IMR-90 (cell line): ENCODE measurements at places on chromosomes 2 and 18. TPM values are rescaled to one million over a fixed set of nuclear protein-coding genes. Genes with fewer than 3 reads are reported as not detected.

DNA sequence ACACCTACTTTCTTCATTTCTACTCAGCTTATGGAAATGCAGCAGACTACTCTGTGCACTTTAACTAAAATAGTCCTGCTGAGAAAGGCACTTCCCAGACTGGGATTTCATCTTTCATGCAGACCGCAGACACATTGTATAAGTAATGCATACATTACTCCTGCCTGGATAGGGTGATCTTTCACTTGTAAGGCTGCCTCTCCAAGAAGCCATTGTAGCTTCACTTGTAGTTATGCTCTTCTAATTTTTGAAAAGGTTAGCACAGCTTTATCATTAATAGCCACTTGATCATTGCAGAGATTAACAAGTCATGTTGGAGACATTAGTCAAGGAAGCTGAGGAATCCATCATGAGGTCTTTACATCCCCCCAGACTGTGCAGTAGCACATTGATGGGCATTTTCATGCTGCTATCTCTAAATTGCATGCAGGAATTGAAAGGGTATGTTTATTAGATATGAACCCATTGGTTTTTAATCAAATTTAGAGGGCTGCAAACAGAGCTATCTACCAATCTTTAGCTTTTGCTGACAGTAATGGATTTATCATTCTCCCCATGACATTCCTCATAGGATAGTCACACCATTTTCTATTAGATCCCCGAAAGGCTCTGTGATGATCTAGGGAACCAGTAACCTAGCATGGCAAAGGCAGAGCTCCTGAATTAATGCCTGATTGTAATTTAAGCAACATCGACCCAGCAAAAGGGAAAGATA lies 1074.7 kb upstream of the NXPH2 start:
- H3K36me3 ChIP-seq: no peaks in the 10 kb centered on the region
- no peak overlapping the region for H3K27ac ChIP-seq
- no peak for DNase-seq
- no peaks in the 10 kb centered on the region for H3K27me3 ChIP-seq

DNA sequence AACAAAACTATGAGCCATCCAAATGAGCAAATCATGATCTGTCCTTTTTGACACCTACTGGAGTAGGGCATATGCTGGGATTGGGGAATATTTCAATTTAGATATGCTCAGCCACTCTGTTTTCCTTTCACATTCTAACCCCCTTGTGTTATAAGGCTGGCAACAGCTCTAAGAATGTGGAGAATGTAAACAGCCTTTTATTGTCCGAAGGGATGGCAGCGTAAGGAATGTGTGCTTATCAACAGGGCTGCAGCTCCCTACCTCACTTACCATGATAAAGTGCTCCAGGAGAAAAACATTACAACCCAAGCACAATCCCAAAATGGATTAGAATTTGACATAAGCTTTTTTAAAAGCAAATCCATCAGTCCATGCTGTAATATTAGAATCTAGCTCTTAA lies 2.2 kb downstream of the NXPH2 start:
- peaks cover 28% of the 10 kb centered on the region for H3K27me3 ChIP-seq
- H3K27ac ChIP-seq: no peak overlapping the region
- H3K4me3 ChIP-seq: no peak overlapping the region
- peak; percentile 1 for DNase-seq
- no peaks in the 10 kb centered on the region for H3K4me1 ChIP-seq

DNA sequence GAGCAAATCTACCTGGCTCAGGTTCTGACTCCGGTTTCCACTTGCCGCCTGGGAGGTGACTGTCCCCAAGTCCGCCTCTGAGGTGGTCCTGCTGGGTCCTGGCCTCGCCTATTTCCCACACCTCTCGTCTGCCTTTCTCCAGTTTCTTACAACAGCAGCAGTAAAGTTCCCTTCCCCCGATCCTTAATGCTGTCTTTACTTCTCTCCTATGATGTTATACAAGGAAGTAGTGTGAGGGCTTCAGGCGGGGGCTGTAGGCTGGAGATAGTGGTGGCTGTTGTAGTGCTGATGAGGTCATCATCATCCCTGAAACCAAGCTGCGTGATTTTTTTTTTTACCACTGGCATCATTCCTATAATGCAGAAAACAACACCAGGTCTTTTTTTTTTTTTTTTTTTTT lies 18.9 kb downstream of the TGIF1 start:
- no peak overlapping the region for H3K27ac ChIP-seq
- H3K4me1 ChIP-seq: peaks cover 2% of the 10 kb centered on the region; the same call in 1 of the 2 replicates
- no peak for DNase-seq
- H3K4me3 ChIP-seq: no peak overlapping the region
- H3K27me3 ChIP-seq: no peaks in the 10 kb centered on the region

GRCh38 chr18:7038330-7038851 lies 79.2 kb downstream of the LAMA1 start:
- peak overlapping the region; percentile 2; the same call in 1 of the 2 replicates for H3K4me3 ChIP-seq
- H3K27me3 ChIP-seq: no peaks in the 10 kb centered on the region
- H3K4me1 ChIP-seq: peaks cover 10% of the 10 kb centered on the region
- peak; percentile 99 for DNase-seq

- H3K4me1 ChIP-seq: no peaks in the 10 kb centered on the region
- no peak overlapping the region for H3K27ac ChIP-seq
- no peak overlapping the region for H3K4me3 ChIP-seq
Measured at GRCh38 chr2:176490061-176490861, 221.0 kb downstream of the MTX2 start.

DNA sequence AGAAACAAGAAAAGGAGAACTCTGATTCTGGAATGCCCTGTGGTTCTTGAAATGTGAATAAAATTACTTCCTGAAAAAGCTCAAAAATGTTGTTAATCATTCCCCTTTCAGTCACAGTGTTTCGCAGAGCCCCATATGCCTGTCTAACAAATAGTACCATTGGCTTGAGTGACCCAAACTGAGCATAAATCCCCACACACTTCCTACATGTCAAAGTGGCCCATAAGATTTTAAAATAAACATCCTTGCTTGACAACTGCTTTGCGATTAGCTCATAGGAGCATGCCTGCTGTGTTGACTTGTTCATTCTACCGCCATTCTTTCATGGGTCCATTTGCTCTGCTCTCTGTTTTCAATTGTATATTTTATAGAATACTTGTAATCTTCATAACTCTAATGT lies 377.8 kb upstream of the SMIM21 start:
- no peaks in the 10 kb centered on the region for H3K4me1 ChIP-seq
- DNase-seq: no peak
- H3K4me3 ChIP-seq: no peak overlapping the region

DNA sequence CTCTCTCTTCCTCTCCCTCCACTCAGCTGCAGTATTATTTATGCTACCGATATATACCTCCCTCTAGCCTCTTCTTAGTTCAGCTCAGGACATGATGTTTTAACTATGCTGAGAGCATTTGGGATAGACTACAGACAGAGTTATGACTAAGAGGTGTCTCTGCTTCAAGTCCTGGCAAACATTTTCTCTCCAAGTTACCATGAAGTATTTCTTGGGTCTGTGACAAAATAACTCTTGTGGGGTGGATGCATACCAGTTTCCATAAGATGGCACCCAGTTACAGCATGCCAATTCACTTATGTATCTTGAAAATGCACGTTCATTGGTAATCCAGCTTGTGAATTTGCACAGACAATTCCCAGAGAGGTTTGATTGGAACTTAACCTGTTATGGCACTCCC lies 737.6 kb downstream of the SLC4A3 start:
- H3K4me3 ChIP-seq: no peak overlapping the region
- H3K36me3 ChIP-seq: no peaks in the 10 kb centered on the region
- H3K27me3 ChIP-seq: no peaks in the 10 kb centered on the region
- DNase-seq: peak; percentile 60

DNA sequence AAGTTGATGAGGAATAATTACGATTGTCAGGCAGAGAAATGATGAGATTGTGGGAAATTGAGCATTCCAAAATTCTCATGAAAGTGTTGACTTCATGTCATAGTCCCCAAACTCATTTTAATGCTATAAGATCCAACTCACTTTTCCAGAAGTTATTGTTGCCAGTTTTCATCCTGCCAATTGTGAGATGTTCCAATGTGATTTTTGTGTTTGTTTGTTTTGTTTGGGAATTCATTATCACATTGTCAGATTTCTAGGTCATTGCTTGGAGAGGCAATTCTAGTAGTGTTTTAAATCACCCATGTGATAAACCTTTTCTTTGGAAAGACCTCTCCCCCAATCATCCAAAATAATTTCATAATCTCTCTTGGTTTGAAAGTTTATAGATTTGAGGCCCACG lies 86.0 kb upstream of the ACVR2A start:
- H3K4me1 ChIP-seq: no peaks in the 10 kb centered on the region
- H3K36me3 ChIP-seq: no peaks in the 10 kb centered on the region
- no peak for DNase-seq
- no peak overlapping the region for H3K27ac ChIP-seq
- H3K4me3 ChIP-seq: no peak overlapping the region

DNA sequence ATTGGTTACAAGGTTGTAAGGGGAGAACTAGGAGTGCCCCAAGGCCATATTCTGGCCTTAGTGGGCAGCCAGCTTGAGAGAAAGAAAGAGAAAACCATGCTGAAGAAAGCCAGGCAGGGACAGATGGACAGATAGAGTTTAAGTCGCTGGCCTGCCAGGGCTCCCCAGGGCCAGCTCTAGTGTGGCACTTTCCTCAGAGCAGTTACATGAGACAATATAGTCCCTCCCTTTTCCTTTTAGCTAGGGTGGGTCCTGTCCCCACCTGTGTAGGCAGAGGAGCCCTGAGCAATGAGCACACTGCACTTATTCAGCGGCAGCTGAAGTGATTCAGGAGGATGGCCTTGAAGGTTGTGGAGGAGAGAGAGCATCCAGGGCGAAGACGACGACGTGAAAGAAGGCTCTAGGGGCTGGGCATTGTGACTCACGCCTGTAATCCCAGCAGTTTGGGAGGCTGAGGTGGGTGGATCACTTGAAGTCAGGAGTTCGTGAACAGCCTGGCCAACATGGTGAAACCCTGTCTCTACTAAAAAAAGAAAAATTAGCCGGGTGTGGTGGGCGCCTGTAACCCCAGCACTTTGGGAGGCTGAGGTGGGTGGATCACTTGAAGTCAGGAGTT lies 152.0 kb upstream of the SLC1A4 start:
- H3K4me3 ChIP-seq: no peak overlapping the region
- H3K36me3 ChIP-seq: no peaks in the 10 kb centered on the region
- H3K27ac ChIP-seq: no peak overlapping the region
- peak; percentile 76 for DNase-seq
- H3K27me3 ChIP-seq: no peaks in the 10 kb centered on the region

The PLCD4 gene
- 1.4 and 2.0 TPM in 2 replicates for total RNA-seq

The NXPH2 gene
- not detected in 2 replicates for total RNA-seq
